ENCODE measurements at places on chromosomes 3 and 15.

GRCh38 chr3:126491221-126492013 lies 15.7 kb upstream of the ZXDC start:
- no peak for DNase-seq

DNA sequence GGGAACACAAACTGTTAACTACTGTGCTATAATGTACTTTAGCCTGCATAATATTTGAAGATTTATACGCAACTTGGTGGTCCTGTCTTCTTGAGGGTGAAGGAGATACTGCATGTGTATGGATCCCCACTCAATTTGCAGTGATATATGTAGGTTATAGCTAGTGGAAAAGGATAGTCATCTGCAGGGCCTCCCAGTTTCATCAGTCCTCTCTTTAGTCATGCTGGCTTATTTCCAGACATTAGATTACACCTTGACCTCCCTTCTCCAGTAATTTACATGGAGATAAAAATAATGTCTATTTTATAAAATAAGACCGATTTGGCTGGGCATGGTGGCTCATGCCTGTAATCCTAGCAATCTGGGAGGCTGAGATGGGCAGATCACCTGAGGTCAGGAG lies 3.7 kb downstream of the NR1D2 start:
- DNase-seq: no peak

DNA sequence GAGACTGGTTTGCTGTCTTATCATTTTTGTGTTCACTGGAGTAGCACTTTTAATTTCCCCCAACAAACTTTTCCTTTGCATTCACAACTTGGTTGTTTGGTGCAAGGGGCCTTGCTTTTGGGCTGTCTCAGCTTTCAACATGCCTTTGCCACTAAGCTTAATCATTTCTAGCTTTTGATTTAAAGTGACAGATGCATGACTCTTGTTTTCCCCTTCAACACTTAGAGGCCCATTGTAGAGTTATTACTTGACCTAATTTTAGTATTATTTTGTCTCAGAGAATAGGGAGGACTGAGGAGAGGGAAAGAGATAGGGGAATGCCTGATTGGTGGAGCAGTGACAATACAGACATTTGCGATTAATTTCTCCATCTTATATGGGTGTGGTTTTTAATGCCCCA lies 340.1 kb upstream of the MANF start:
- DNase-seq: no peak

- DNase-seq: no peak
These were observed 50.0 kb upstream of the SMAD6 start for GRCh38 chr15:66651913-66652642.

DNA sequence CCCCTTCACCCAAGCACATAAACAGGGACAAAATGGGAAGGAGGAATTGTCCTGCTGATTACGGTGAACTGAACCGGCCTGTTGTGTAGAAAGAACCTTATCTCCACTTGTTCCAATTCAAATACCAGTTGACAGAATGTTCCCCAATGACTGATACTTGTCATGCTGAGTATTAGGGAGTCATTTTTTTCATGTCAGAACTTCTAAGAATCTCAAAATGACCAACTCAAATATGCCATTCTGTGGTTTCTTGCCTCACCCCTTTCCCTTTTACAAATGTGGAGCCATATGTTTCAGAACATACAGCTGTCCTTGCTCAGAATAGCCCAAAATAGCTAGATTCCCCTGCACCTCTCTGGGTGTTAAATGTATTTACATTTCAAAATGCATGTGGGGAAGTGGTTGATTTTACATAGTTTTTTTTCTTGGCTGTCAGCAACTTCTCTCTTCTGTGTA lies 405.9 kb upstream of the TBL1XR1 start:
- no peak for DNase-seq

DNA sequence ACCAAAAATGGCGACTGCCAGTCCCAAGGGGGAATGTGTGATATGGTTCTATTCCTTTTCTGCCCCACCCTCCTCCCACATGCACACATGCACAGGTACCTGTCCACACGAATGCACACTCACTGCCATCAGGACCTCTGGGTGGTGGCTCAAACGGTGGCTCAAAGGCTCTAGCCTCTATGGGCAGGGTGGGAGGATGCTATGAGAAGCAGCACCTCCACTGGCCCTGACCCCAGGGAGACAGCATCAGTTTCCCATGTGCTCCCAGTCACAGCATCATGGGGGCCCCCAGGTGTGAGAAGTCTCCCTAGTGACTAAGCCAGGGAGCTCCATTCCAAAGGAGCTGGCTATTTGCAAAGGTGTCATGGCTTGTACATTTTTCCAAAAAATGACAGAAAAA lies 15.9 kb downstream of the SEMA3G start:
- no peak for DNase-seq

DNA sequence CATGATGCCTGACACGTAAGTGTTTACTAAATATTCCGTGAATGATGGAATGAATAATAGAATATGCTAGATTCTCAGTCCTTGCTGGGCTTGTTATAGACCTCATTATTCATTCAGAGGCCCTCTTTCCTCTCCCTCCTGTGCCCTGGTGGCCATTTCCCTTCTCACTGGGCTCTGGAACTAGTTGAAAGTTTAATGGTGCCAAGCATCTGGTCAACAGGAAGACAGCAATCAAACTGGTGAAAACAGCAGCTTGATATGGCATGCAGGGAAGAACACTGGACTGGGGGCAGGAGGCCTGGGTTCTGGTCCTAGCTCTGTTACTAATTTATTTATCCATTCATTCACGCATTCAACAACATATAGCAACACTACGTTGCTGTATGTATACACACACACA lies 3.7 kb upstream of the APOD start:
- DNase-seq: no peak

GRCh38 chr15:67833710-67834511 lies 5.9 kb downstream of the RNU6-1 start:
- DNase-seq: no peak

- DNase-seq: no peak
These were observed 157.3 kb upstream of the CGNL1 start for GRCh38 chr15:57218826-57219576.

DNA sequence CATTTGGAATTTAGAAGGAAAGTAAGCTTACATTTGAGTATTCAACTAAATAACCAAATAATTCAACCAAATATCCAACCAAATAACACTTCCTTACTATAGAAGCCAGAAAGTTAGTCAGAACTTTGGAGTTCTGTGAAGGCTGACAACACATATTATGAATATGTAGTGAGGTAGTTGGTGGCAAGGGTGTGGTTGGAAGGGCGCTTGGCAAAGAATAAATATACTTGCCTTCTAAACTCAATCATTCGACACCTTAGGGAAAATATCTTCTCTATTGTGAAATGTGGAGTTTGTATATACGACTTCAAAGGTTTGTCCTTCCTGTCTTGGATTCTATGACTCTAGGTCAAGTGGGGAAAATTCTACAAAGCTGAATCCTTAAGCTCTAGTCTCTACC lies 111.7 kb upstream of the OSTN start:
- DNase-seq: no peak

GRCh38 chr3:52236424-52236886 lies 2.5 kb downstream of the TWF2 start:
- DNase-seq: no peak

- no peak for DNase-seq
These were observed 16.2 kb downstream of the CEP152 start for GRCh38 chr15:48794697-48795134.

GRCh38 chr3:97417-98258 lies 98.9 kb upstream of the CHL1 start:
- no peak for DNase-seq

GRCh38 chr3:157351981-157352380 lies 84.7 kb upstream of the PTX3 start:
- DNase-seq: no peak

DNA sequence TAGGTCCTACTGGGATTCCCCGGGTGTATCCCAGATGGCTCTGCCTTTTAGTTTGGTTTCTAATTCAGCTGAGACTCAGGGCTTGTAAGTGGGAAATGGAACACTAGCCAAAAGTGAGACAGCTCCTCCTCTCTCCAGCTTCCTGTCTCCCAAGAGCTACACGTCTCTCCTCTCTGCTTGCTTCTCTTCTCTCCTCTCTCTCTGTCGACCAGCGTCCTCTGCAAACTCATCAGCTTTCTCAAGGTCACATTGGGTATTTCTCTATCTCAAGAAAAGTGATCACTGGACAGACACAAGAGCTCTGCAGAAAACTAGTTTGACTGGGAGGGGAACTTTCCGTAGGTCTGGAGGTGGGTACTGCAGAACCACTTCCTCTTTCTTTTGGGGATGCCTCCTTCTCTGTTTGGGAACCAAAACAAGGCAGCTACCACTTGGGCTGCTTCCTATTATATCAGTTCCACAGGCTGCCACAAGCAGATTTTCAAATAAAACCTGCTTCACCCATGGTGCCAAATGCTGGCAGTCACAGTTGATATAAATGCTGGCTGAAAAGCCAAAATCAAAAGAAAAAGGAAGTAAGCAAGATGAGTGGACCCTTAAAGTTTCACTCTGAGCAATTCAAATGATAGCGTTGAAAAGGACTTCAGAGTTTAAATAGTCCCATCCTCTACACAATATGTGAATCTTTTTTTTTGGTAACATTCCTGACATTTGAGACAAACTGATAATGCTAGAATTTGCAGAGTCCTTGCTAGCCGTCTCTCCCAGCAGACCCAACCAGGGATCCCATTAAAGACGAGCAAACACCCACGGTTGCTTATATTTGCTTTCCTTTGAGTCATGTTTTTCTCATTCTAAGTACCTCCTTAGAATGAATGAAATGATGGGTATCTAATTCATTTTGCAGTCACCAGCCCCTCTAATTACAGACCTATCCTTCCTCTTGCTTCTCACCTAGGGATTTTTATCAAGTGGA lies 7.2 kb upstream of the DYNC1LI1 start:
- no peak for DNase-seq

DNA sequence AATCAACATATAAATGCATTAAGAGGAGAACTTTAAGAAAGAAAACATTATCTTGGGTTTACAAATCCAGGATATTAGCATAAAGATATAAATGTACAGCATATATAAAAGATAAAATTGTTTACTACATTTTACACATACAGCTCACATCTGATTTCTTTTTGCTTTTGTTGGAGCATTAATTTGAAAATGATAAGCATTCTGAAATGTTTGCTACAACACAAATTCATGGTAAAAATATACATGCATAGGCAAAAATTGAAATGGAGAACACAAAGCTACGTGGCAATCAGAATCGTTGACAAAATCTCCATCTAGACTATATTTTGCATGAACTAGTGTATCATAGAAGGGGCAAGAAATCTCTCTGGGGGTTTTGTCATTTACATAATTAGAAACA lies 159.1 kb downstream of the TIGIT start:
- no peak for DNase-seq

DNA sequence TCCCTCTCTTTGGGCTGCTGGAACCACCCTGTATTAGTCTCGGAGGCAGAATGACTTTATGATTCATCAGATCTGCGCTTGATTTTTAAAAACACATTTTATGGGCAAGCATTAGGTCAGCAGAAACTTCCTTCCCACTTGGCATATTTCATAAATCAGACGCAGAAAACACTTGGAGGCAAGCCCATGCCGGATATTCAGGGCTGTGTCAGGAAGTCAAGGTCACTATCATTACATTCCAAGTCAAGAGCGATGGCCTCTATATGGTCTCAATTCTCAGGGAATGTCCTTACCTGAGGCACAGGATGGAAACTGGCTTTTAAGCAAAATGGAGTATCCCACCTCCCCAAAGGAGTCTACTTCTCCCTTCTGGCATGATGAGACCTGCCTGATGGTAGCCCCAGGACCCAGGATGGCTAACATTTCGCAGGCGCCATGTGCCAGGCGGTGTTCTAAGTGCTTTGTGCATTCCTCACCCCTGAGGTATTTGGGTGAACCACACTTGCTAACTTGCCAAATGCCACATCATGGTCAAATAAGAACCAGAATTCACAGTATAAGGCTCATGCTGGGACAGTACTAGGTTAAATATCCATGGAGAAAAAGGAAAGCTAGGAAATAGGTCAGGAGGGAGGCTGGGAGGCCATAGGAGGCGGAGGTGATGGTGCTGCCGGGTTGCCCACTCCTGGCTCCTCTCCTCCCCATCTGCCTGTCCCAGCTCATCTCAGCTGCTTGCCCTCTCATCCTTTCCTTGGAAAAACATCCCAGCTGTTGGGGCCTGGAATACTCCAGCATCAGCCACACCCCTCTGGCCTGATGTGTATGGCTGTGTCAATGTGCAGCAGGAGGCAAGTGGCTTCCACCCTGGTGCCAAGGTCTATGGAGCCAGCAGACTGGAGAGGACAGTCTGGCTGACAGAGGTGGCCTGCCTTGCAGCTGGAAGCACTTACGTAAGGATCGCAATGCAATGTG lies 18.8 kb downstream of the BCL2L10 start:
- no peak for DNase-seq

DNA sequence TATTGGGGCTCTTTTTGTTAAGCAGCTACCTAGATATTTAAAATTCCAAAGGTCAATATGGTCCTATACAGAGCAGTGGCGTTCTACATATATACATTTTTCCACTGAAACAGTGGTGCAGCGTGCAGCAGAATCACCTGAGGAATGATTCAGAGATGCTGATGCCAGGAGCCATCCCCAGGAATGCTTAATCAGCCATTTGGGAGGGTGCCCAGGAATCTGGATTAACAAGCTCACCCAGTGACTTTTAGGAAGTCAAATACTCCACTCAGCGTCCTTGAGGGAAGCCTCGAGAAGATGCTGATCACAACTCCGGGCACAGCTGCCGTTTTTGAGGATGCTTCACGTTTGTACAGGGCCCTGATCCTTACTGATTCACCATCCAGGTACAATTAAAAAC lies 82.6 kb upstream of the ARHGEF3 start:
- DNase-seq: no peak

- no peak for DNase-seq
These were observed 277.2 kb downstream of the TBL1XR1 start for GRCh38 chr3:176919836-176920765.

GRCh38 chr3:141093397-141093796 lies 42.2 kb downstream of the SPSB4 start:
- no peak for DNase-seq

DNA sequence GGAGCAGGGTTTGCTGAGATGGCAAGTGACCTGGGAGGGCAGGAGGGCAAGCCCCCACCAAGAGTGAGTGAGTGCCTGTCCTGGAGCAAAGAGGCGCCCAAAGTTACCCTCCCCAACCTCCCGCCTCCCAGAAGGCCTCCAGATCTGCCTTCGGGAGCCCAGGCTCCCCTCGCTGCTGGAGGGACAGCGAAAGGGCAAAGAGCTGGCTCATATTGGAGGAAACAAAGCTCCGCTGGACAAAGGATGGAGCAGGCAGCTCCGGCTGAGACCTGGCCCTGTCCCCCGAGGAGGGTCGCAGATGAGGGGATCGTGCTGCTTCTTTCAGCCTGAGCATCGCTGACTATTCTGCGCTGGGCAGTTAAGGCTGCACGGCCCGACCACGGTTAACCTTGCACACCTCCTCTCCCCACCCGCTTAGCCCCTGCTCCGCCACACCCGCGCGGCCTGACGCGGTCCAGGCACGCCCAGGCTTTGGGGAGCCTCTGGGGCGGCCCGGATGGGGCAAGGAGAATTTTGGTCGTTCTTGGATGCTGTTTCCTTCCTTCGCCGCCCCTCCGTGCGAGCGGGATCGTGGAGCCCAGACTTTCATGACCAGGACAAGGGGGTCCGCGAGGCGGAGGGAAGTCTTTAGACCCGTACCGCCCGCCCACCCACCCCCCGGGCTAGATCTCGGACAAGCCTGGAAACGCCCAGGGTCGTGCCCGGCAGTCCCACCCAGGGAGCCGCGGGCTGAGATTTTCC lies 651 bp downstream of the PLCD1 start:
- no peak for DNase-seq

GRCh38 chr3:184914628-184915027 lies 102.7 kb downstream of the VPS8 start:
- DNase-seq: no peak
